ENCODE measurements at places on chromosomes 1 and 21.

DNA sequence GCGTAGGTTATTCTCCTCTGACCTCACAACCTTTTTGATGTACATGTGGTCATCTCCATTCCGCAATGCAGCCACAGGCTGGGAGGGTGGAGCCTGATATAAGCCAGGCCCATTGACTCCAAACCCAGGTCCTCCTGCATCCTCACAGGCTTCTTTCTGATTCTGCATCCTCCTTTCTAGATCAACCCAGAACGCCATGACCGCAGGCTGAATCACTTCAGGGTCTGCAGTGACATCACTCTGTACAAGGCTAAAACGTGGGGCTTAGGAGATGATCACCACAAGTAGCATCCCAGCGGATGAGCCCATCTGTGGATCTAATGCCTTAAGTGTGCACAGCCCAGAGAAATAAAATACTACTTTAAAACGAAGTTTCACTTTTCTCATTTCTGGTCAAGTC is 16.1 kb downstream of the EBNA1BP2 start:
- DNase-seq = no peak

DNA sequence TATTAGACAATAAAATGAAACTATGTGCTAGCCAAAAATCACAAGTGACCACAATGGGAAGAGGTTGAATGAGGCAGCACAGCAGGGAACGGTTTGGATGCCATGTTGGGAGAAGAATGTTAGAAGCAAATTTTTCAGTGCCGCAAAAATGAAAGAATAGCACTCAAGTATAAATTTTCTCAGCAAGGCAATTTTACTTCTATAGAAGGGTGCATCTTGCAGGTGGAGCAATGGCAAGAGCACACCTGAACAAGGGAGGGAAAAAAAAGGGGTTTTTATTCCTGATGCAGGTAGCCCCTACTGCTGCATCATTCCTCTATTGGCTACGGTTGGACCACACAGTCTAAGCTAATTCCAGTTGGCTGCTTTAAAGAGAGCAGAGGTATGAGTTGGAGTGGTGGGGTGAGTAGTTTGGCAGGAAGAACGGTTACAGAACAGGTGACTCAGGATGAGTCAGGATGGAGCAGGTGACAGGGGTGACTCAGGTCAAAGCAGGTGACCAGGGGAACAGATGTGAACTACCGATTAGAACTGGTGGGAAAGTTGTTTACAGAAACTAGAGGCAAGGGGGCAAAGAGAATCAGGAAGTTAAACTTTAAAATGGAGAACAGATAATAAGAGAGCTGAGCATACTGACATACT is 301.1 kb upstream of the NRIP1 start:
- DNase-seq = no peak

- no peak for DNase-seq
Measured at GRCh38 chr1:55669293-55669692, 454.1 kb upstream of the USP24 start.

DNA sequence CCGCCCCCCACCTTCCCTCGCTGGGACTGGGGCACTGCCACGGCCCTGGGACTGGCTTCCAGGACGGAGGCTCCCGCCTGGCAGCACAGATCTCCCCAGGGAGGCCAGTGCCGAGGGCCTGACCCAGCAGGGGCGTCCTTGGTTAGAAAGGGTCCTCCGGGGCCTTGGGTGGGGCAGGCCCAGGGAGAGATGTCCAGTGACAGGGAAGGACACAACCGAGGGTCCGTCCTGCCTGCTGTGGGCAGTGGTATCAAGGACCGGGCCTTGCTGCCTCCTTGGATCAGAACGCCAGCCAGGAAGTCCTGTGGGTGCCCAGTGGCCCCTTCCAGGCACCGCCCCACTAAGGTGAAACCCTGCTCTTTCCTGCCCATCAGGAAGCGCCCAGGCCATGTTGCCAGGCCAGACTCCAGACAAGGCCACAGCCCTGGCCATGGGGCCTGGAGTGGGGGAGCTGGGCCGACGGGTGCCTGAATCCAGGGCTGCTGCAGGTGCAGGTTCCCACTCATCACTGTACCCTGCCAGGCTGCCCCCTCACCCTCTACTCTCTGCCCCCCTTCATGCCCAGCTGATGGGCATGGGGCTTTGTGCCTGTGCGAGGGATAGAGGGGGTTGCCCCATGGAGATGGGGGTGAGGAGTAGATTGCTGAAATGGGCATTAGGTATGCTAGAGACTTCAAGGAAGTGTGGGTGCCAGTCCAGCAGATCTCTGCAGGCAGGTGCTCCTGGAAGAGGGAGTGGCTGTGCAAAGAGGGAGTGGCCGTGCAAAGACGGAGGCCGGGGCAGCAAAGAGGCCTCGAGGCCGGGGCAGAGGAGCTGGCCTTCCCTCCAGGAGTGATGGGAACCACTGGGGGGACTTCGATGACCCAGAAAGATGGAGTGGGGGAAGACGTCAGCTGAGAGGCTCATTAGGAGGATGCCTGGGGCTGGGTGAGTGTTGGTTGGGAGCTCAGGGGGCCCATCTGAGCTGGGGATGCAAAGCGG is 2.2 kb upstream of the PRKCZ start:
- no peak for DNase-seq

- peak; percentile 53 for DNase-seq
Measured at GRCh38 chr1:23098463-23099170, 70.0 kb downstream of the LUZP1 start.

DNA sequence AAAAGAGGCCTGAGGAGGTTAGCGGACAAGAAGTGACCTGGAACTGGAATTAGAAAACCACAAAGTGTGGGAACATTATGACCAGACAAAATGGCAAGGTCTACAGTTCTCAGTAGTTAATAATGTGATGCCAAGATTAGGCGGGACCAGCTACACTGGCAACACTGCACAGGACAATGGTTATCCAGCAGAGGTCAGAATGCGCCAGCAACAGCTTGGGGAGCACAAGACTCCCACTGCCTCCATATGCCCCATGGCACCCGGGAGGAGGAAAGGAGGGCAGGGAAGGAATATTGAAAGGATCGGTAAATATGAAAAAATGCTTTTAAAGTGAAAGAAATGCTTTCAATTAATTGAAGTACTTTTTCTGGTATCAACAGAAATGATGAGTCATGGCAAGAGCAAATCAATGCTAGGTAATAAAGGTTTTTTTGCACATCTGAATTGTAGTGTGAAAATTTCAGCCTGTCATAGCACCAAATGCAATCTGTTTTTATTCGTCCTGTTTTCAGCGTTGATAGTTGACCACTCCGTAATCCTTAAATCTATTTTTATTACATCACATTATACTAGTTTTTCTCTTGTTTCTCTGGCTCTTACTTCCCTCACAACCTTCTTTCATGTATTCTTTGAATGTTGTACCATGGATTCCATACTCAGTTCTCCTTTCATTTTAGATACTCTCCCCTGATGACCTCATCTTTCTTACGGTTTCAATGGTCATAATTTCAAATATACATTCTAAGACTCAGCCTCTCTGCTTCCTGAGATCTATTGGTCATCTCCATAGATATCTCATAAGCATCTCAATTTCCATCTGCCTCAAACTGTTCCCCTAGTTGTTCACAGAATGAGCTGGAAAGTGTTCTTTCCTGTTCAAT is 30.7 kb downstream of the VCAM1 start:
- DNase-seq = no peak

GRCh38 chr1:226111098-226111882 is 48.8 kb downstream of the H3-3A start:
- no peak for DNase-seq

DNA sequence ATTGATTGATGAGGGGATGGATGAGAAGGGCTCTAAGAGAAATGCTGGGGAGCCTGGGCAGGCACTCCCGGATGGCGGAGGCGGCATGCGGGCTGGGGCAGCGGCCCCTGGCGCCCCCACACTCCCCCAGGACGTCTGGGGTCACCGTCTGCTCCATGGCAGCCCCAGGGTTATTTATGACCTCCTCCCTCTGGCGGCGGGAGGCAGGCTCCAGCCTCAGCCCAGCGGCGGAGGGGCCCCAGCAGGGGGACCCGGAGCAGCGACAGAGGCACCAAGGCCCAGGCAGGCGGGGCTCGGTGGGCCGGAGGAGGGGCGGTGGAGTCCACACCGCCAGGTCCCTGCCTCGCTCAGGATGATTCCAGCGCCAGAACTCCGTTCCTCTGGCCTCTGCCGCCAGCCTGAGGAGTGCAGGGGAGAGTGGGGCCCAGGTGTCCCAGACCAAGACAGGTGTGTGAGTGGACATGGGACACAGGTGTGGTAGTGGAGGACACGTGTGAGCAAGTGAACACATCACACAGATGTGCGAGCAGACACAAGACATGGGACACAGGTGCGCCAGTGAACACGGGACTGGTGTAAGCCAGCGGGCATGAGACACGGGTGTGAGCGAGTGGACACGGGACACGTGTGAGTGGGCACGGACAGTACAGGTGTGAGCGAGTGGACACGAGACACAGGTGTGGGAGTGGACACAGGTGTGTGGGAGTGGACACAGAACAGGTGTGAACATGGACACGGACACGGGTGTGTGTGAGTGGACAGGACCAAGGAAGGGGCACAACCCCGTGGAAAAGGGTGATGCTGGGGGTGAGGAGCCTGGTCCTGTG is 2.5 kb upstream of the SAMD11 start:
- peak; percentile 40 for DNase-seq

DNA sequence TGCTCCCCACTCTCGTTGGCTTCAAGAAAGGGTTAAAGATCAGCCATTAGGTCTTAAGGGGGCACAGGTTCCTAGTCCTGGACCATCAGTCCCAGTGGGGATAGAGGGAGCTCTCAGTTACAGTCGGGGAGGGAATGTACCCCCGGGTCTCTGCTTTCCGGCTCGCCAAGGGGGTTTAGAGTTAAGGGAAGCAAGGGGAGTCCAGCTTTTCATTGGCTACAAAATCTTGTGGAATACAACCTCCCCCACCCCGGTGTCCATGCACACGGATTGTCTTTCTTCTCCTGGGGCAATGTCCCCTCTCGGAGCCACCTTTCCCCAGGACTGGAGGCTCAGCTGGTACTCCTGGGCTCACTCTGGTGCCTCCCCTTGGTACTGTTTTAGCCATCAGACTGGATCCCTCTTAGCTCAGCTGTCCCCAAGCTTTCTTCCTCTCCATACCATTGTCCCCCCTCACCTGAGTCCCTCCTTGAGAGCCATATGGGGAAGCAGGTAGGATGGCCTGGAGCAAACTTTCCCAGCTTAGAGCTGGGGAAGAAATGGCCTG is at the start of gene A3GALT2:
TSS of gene A3GALT2 (minus strand) at position 480 of the 547 bp plus-strand sequence. CDS start at position 480, 0 bp downstream.
- DNase-seq = no peak

DNA sequence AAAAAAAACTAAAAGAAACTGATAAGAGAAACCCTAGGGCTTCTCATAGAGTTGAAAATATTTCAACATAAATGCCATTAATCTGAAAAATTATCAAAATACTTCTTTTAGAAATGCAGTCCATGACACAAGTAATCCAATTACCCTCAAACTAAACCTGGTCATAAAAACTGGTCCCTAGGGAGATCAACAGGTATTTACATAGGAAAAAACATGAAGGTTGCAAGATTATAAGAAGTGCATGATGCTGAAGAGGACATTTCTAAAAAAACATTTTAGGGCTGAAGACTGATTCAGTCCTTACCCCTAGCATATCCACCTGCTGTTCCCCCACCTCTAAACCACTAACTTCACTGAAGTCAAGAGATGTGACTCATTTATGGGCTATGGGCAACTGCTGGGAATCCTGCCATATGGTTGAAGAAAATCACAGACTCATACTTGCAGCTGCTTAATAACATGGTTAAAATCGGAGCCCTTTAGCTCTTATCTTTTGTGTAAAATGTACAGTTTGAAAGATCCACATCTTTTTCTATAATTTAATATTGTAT is 131.0 kb upstream of the RUNX1 start:
- DNase-seq = no peak

DNA sequence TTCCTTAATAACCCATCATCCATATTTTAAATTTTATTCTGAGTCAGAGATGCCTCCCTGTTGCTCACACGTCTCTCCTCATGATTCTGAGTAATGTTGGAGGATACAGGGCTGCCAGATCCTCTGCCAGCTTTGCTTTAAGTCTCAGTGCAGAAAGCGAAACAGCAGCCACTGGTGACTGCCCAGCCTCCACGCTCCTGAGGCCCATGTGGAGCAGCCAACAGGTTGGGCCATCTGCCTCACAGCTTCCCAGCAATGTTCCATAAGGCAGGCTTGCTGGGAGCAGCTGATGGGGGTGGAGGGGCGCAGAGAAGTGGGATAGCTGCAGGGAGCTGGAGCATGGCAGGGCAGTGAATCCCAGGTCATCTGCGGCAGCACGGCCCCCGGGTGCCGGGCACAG is 104.2 kb downstream of the IGSF21 start:
- no peak for DNase-seq

- DNase-seq = no peak
Measured at GRCh38 chr1:10734962-10735544, 61.4 kb downstream of the CASZ1 start.

GRCh38 chr1:3011631-3012455 is 9.4 kb upstream of the ACTRT2 start:
- DNase-seq = no peak

- DNase-seq = no peak
Measured at GRCh38 chr1:203765029-203765837, at the start of gene LAX1. TSS of gene LAX1 (plus strand) at chr1:203765183. CDS start at chr1:203765566, 383 bp downstream.

- DNase-seq = no peak
Measured at GRCh38 chr1:224185208-224185607, 2.2 kb downstream of the DEGS1 start.

DNA sequence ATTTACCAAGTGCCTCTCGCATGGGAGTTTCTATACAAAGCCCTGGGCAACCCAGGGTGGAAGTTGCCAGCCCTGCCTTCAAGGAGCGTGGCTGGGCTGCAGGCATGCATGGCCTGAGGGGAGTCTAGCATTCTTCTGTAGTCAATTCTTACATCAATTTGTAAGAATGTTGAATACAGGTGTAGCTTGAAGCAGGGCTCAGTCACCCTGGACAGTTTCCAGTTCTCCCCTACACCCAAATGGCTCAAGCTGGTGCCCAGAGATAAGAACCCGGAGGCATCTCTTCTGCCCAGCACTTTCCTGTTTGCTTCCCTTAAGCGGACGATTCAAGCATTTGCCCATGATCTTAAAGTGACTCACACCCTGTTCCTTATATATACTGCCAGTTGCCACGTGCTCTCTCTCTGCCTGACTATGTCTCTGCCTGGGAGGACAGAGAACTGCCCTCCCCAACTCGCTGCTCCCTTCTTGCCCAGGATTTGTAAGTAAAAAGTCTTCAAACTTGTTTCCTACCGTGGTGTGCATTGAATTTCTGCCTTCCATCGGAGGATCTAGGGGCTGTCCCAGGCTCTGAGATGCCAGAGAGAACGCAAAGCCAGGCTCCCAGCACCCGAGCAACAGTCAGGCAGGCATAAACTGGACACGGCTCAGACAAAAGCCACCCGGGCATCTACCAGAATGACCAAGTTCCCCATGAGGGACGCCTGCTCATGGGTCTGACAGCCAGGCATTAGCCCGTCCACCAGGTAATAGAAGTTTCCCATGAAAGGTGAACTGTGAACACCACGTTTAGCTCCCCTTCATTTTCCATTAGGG is 50.9 kb upstream of the AJAP1 start:
- no peak for DNase-seq
